Caki2 (cell line): ENCODE measurements at places on chromosomes 4 and X. TPM values are rescaled to one million over a fixed set of nuclear protein-coding genes. Genes with fewer than 3 reads are reported as not detected.

DNA sequence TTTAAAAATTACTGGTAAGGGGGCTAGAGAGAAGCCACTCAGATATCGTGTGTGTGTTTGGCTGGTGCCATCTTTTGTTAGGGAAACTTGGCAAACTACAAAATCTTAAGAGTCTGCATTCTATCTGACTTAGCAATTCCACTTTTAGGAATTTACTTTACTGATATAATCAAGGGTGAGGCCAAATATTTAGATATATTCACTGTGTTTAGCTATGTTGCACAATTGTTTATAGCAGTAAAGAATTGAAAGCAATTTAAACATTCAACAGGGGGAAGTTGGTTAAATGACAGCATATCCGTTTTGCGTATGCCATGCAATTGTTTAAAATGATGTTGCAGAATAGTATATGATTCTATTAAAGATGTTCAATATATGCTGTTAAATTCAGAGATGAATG lies 6.4 kb upstream of the HERC3 start:
- no peak for DNase-seq

GRCh38 chrX:140710710-140711109 lies 1.2 kb downstream of the LINC00632 start:
- DNase-seq: no peak

DNA sequence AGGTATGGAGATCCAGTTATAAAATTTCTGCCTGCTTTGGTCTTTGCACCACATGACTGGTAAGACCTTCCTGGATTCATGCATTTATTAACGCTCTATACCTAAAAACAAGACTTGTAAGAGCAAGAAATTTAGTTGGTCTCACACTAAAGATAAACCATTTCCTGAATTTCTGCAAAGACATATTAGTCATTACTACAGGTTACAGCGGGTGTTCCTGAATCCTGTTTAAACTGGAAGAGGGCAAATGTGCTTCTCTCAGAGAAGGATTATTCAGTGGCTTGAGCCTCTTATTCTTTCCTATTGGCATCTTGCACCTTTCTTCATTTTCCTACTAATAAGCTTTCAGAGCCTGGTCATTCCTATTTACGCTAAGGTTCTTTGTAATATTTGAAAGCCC lies 397.6 kb upstream of the TENM3 start:
- DNase-seq: no peak

- DNase-seq: no peak
These were observed 2342.1 kb downstream of the PCDH7 start for GRCh38 chr4:33062155-33062806.

DNA sequence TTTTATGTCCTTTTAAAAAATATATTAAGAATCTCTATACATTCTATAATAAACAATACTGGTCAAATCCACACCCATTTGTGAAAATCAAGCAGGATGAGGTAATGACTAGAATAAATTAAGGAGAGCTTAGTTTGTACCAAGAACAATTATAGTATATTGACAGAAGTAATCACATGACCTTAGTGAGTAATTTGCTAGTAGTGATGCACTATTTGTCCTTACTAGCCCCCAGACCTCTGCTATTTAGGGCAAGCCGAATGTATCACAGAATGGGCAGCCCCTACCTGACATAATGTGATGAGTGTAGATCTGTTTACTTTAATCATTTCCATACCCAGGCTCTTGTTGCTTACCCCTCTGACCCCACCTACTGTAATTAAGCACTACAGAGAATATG lies 15.8 kb downstream of the ATP1B4 start:
- no peak for DNase-seq

DNA sequence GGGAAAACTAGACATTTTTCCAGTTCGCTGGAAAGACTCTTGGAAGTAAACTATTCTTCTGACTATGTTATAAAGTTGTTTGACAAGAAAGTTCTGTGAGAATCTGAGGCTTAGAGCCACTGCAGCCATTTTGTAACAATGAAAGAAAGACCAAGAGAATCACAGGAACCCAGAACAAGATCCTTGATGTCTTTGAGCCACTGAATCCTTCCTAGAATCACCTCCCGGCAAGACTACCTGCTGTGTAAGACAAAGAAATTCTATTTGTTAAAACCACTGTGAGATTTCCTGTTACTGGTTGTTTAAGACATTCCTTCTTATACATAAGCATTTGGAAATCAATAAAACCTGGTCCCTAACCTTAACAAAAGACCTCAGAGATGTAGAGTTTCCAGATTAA lies 175.7 kb upstream of the RASGEF1B start:
- no peak for DNase-seq

DNA sequence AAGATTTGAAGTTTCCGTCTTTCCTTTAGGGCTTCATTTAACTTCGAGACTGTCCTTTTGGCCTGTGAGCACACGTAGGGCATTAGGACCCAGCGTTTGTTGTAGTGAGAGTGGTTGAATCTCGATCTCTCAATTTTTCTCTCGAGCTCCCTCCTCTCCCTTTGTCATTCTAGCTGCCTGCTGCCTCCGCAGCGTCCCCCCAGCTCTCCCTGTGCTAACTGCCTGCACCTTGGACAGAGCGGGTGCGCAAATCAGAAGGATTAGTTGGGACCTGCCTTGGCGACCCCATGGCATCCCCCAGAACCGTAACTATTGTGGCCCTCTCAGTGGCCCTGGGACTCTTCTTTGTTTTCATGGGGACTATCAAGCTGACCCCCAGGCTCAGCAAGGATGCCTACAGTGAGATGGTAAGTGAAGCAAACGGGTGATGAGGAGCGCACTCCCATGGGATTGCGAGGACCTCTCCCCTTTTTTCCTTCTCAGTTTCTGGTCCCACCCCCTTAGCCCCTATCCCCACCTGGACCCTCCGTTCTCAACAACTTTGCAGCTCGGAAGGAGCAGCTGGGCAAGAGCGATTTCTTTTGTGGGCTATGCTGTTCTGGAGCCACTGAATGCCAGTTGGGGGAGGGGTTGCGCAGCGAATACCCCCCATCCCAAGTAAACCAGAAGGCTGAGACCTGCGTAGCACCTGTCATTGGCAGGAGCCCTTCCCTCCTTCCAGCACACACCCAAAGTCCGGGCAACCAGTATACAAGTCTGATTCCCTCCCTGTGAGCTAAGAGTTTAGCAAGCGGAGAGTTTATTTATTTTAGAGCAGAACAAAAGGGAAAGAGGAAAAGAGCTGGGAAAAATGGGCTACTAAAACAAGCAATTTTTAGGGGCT lies at the start of gene TMEM35A:
Gene TMEM35A (plus strand): TSS at position 164 of the 883 bp plus-strand sequence. CDS start 124 bp downstream, at position 288.
- no peak for DNase-seq

DNA sequence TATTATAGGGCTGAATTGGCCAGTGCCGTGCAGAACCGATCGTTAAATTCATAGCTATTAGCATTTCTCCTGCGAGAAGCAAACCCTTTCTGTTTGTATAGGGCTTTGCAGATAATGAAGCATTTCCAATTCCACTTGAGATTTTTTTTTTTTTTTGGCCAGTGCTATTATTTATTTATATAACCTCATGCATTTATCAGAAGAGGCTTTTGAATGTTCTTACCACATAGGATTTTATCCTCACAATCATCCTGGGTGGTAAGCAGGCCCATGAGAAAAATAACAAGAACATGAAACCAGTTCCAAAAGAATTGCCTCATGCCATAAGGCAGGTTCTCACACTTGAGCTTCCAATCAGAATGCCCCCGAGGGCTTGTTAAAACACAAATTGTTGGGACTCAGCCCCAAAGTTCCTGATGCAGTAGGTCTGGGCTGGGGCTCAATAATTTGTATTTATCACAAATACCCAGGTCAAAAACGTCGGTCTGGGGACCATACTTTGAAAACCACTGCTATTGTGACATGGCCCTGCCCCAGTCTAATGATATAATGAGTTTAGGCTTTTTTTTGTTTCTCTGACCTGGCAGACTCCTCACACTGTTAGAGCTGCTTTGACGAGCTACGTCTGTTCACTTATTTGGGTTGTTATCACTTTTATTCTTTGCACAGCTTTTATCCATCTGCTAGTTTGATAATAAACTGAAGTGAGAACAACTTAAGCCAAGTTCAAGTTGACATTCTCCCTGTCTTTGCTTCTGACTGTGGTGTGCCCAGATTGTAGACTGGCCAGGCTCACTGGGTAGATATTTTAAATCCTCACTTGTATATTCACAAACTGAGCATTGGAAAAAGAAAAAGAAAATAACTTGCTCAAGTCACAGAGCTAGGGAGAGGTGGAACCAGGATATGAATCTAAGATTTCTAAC lies 20.1 kb downstream of the SUPT20HL1 start:
- DNase-seq: no peak

- no peak for DNase-seq
These were observed 5.7 kb upstream of the MSANTD1 start for GRCh38 chr4:3243136-3243780.

GRCh38 chr4:172009446-172010230 lies 196.4 kb downstream of the GALNTL6 start:
- DNase-seq: no peak

Gene PF4V1
- total RNA-seq: not detected in 2 replicates

DNA sequence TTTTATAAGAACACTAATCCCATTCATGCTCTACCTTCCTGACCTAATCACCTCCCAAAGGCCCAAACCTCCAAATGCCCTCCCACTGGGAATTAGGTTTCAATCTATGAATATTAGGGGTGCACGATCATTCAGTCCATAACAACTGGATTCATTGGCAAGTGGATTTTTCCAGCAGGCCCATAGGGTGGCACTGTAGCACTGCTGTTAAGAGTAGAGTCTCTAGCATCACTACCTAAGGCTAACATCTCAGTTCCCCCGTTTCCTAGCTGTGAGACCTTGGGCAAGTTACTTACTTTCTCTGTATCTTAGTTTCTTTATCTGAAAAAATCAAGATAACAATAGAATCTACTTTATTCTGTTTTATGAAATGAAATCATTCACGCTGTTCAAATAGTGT lies 315.8 kb downstream of the STIM2 start:
- DNase-seq: no peak

Gene SNX12
- 65.7 and 98.8 TPM in 2 replicates for total RNA-seq

GRCh38 chr4:15479089-15479912 lies 9.6 kb downstream of the CC2D2A start:
- peak; percentile 90 for DNase-seq

Gene ALB
- total RNA-seq: not detected in 2 replicates

Gene ARSD
- 14.8 and 22.8 TPM in 2 replicates for total RNA-seq

Gene CXCR3
- not detected in 2 replicates for total RNA-seq

- DNase-seq: no peak
These were observed 4.0 kb downstream of the TRPC5 start for GRCh38 chrX:112078606-112079005.

Gene KIF4A
- 18.1 and 19.9 TPM in 2 replicates for total RNA-seq

Gene HMGN5
- 0.61 and 1.7 TPM in 2 replicates for total RNA-seq

DNA sequence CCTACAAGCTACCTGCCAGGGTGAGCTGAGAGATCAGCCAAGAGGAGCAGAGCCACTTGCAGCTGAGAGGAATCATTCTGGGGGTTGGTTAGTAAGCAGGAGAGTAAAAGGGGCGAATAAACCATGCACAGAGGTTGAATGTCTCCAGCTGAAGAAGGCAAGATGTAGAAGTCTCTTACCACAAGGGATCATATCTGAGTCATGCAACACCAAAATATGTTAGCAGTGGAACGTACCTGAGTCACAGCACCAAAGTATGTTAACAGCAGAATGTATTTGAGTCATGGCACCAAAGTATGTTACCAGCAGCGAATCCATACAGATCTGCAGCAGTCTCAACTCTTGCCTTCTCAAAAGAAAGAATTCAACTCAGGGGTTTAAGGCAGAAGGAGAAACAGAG lies 29.9 kb downstream of the C4orf51 start:
- no peak for DNase-seq

DNA sequence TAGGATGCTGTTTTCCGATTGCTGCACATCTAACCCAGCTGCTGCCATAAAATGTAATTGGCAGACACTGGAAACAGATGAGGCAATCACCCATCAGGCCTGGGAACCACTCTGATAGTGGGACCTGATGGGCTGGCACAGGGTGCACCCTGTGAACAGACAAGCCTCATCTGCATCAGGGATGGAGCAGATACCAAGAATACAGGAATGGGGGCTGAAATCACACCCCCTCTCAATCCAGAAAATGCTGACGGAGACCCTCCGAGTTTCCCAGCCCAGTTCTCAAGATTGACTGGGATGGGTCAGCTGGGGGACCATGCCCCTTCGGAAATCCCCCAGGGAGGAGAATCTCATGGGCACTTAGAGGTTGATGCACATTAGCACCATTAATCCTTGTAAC lies 28.8 kb upstream of the PPP2R2C start:
- no peak for DNase-seq

Gene ARR3
- not detected in 2 replicates for total RNA-seq
